ENCODE measurements at places on chromosomes 4 and X.
A peak's percentile ranks its signal among the peaks of the same experiment; 100 is the strongest.

- no peak for DNase-seq
Observed at GRCh38 chrX:15549189-15550012, 48.8 kb downstream of the BMX start.

GRCh38 chr4:20176881-20177280 is 74.8 kb upstream of the SLIT2 start:
- no peak for DNase-seq

- peak; percentile 11 for DNase-seq
Observed at GRCh38 chrX:20284444-20284843, 17.7 kb upstream of the RPS6KA3 start.

DNA sequence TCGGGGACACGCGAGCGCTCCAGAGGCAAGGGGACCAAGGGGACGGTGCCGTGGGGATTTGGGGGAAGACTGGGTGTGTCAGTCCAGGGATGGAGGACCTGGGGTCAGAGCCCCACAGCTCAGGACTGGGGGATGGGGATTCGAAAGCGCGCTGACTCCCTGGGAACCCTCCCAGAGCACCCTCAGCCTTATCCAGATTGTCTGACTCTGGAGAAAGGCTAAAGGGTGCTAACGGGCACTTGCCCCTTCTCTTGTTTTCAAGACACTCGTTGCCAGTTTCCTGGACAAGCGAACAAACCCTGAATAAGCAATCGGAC is 1.1 kb downstream of the DOCK11 start:
- DNase-seq = no peak

All from SK-N-SH (cell line).